Stimulated activated CD4-positive, alpha-beta T cell treated with anti-CD3 and anti-CD28 coated beads, Interleukin-1b, Interleukin-23, amount 100 ng/mL, for 4 hours (primary cell): ENCODE measurements at places on chromosomes 11 and 22.
A peak's percentile ranks its signal among the peaks of the same experiment; 100 is the strongest.

DNA sequence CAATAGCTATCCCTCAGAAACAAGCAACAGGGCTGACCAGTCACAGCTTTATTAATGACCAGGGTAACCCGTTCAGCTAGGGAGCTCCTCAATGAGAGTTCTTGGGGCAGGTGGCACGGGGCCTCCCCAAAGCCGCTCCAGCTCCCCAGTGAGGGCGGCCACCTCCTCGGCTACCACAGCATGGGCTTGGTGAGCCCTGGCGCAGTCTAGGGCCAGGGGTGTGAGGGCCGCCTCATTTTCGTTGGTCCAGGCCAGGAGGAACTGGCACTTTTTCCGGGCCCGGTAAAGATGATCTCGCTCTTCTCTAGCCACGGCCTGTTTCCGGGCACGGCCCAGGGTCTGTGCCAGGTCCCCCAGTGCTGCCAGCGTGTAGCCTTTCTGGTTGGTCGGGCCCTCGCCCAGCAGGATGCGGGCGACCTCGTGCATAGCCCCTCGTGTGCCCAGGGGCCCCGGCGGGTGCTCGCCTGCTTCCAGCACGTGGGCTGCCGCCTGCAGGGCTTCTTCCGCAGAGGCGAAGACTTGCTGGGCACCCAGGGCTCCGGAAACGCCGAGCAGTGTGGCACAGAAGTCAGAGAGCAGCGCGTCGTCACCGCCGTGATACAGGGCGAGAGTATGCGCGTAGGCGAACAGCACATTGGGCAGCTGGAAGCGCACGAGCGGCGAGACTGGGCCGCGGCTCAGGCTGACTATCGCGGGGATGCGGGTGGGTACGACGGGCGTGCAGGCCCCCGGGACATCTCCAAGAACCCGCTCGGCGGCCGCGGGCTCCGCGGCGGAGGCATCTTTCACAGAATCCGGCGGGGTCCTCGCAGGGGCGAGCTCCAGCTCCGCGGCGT is 913 bp downstream of the ZNHIT2 start:
- DNase-seq = peak; percentile 52

DNA sequence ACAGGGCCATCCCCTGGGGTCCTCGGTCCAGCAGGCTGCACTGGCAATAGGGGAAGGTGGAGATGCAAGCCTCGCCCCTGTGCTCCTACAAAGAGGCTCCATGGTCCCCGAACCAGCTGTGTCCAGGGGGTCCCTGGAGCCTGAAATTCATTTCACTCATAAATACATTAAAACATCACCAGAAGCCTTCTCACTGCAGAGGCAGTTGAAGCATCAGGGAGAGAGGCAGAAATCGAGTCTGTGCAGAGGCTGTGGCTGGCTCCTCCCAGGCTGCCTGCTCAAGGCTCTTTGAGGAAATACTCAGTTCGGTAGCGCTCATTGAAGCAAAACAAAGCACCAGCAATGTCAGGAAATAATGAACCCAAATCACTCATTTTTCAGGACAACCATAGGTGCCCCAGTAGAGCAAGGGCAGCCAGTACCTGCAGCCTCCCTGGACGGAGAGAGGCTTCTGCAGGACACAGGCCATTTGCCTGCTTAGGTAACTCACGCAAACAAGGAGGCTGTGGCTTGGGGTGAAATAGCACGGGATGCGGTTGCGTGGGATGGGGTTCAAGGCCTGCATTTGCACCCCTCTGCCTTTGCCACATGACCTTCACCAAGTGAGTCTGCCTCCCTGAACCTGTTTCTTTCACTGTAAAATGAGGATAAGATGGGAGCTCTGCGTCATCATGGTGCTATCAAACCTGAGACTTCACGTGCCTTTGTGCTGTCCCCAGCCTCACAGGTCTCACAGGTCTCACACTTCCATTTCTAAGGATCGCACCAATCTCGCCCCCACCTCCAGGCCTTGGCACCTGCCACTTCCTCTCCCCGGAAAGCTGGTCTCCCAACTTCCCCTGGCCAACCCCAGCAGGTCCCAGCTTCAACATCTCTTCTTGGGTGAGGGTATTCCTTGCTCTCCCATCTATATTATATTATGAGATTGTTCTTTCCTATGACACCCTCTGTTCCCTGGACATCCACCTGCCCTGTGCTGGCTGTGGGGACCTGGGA is 84.3 kb upstream of the SHISAL1 start:
- no peak for DNase-seq

DNA sequence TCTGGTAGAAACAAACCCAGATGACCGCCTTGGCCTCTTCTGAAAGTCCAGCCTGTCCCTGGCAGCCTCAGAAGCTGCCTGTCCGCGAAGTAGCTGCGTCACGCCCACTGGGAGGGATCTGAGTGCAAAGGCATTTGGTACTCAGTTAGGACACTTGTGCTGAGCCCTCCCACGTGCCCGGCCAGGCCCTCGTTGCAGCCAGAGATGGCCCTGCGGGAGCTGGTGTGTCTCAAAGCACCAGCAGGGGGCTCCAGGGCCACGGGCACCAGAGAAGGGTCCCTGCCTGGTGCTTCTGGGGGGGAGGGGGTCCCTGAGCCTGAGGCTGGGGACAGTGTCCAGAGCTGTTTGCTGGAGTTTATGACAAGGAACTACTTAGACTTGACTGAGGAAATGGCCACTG is 5.8 kb downstream of the SELENOO start:
- no peak for DNase-seq

DNA sequence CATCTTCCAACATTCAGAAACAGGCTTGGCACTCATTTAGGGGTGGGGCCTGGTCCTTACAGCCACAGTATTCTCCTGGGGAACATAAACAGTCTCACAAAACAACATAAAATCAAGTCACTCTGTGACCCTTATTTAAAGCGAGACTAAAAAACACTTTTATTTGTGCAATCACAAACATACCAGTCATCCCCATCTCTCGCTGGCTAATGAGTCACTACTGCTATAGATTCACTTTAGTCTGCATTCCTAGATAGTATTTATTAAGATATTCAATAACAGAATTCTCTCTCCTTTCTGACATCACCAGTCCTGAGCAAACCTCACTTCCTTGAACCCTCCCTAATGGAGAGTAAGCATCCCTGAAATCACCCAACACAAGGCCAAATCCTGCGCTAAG is 68.0 kb downstream of the ZBTB44 start:
- no peak for DNase-seq

- DNase-seq = no peak
Observed at GRCh38 chr11:76824083-76824939, 36.4 kb upstream of the ACER3 start.

DNA sequence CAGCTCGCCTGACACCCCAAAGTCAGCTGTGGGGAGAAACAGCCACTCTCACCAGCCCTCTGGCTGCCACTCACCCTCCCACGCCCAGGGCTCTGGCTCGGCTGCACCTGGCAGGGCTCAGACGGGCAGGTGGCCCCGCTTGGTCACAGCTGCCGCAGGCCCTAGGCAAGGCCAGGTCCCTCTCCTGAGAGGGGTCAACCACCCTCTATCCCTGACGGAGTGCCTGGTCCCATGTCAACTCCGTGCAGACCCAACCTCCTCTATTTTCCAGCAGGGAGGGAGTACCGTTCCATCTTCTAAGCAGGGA is 1.9 kb downstream of the MAP4K2 start:
- no peak for DNase-seq

DNA sequence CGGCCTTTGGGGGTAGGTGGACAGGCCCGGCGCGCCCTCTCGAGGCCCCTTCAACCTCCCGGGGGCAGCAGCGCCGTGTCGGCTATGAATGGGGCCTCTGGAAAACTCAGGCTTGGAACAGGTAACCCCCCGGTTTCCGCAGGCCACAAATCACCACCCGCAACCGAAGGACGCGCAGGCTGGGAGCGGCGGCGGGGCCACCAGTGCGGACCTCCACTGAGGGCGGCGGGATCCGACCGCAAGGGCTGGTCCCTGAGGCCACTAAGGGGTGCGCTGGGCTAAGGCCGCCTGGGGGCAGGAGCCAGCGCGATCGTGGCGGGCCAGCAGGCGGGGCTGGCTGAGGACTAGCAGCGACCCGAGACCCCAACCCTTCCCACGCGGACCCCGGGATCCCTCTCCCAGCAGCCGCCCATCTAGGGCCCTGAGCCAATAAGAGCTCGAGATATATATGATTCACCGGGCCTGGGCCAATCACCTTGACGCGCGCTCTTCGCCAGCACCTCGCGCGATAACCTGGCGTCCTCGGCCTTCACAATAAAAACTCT is 609 bp upstream of the ATF4 start:
- peak; percentile 89 for DNase-seq

DNA sequence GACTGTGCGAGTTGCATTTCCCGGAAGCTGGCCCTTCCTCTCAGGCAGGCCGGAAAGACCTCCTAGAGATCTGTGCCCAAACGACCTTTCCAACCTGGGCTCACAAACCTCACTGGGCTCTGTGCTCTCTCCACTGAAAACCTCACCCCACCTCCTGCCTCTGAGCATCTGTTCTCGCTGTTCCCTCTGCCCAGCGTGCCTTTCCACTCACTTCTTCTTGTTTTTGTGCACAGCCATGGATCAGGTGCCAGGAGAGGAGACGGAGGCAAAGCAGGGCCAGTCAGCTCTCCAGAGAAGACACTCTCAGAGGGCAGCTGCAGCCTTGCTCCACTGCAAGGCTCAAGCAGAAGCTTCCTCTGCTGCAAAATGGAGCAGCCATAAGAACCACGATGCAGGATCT is 10.9 kb upstream of the CPT1A start:
- DNase-seq = no peak

DNA sequence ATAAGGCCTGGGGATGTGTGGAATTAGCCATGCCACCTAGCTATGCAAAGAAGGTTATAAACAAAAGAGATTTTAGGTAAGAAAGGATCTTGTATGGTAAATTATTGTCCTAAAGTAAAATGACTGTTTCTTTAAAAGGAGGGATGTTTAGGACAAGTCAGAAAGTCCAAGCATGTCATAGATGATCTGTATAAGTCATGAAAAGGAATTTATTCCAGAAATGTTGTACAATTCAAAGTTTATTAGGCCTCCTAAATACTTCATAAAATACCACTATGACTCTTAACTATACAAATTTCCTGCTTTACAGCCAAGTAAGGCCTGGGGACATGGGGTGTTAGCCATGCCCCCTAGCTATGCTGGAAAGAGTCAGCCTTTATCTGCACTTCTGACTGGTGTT is 22.7 kb downstream of the OR5A2 start:
- DNase-seq = no peak

- no peak for DNase-seq
Observed at GRCh38 chr22:35928285-35928798, 100.3 kb downstream of the RBFOX2 start.

- no peak for DNase-seq
Observed at GRCh38 chr22:21697880-21698279, 32.1 kb downstream of the PPIL2 start.

GRCh38 chr11:120546312-120547205 is 35.0 kb downstream of the GRIK4 start:
- DNase-seq = no peak

GRCh38 chr22:50325444-50326224 is 1.2 kb downstream of the DENND6B start:
- no peak for DNase-seq

GRCh38 chr11:70175236-70175698 is 27.8 kb upstream of the FADD start:
- DNase-seq = no peak

GRCh38 chr22:30874431-30875370 is 93.9 kb downstream of the MORC2 start:
- no peak for DNase-seq

DNA sequence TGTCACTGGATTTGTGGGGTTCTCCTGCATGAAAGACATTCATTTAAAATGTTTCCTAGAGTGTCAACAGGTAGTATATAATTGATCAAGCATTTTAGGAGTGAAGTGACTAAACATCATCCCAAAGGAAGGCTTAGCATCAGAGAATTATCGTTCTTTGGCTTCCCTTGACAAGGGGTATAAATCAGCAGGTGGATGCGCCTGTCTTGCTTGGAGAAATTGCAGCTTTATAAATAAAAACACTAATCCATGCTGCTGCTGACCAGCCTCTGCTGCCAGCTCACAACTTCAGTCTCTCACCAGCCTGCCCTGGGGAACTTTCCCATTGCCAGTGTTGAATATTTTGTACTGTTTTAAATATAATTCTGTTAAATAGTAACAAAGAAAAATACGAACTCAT is 1184.7 kb upstream of the TENM4 start:
- no peak for DNase-seq

DNA sequence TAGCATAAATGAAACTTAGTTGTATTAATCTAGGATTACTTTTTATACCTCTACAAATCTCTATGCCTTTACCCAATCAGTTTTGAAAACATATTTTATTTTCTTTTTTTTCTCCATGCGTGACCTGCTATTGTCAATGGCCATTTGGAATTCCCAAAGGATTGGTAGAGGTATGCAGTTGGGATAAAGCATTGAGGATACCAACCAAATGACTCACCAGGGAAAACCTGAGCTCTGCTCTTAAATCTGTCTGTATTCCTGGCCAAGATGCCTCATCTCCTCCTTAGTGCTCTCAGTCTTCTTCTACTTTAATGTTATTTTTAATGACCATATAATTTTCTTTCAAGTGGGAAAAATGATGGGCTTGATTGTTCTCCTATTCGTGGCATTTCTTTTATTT is 61.9 kb downstream of the EHF start:
- no peak for DNase-seq

DNA sequence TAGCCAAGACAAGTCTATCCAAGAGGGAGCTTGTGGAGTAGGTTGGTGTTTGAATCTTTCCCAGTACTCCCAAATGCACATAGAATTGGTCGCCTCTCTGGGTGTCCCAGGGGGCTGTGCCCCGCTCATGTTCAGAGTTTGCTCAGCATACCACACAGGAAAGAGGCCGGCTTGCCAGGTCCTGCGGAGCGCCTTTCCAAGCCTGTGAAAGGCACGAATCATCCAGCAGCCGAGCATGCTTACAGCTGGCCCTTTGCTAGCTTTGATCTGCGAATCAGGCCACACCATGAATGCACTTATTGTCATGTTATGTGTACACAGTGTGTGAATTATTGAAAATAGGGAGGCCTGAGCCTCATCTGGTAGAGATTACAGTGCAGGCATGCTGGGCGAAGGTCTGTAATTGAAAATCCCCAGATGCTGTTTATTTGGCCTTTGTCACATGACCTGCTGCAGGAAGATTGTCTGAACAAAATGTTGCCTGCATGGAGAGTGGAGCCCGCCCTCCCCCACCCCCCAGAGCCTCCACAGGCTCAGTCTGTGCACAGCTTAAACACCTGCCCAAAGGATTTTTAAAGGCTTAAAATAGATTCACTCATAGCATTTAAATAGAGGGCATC is 163.3 kb upstream of the RASSF10 start:
- no peak for DNase-seq
